NCI-H2171 treated with DMSO at 0.1 percent for 48 hours (cell line): ENCODE measurements at places on chromosomes 13 and 19.

- DNase-seq: peak; percentile 23
Observed at GRCh38 chr19:23817519-23817918, 58.8 kb upstream of the ZNF681 start.

DNA sequence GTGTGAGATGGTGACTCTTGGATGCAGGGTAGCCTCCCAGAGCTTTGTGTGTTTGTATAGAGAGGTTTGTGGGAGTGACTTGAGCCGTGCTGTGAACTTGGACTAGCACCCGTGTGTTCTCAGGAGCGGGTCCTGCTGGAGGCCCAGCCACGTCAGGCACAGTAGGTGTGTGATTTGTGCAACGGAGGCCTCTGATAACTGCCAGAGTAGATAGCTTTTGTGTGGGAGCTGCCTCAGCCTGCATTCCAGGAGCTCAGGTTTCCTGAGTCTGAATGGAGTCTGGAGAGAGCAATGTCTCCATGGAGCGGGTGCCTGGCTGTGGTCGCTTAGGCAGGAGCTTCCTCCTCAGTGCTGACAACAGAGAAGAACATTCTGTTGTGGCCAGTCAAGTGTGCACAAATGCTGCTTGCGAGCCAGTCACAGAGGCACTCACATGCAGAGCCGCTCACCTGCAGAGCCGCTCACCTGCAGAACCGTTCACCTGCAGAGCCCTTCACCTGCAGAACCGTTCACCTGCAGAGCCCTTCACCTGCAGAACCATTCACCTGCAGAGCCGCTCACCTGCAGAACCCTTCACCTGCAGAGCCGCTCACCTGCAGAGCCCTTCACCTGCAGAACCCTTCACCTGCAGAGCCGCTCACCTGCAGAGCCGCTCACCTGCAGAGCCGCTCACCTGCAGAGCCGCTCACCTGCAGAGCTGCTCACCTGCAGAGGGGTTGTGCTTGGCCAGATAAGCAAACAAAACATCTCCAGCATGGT, 32.6 kb downstream of the TFDP1 start:
- peak; percentile 49 for DNase-seq

- DNase-seq: no peak
Observed at GRCh38 chr13:107347641-107348369, 779.9 kb upstream of the ARGLU1 start.

- DNase-seq: peak; percentile 64
Observed at GRCh38 chr19:13078897-13079541, 23.6 kb downstream of the LYL1 start.

DNA sequence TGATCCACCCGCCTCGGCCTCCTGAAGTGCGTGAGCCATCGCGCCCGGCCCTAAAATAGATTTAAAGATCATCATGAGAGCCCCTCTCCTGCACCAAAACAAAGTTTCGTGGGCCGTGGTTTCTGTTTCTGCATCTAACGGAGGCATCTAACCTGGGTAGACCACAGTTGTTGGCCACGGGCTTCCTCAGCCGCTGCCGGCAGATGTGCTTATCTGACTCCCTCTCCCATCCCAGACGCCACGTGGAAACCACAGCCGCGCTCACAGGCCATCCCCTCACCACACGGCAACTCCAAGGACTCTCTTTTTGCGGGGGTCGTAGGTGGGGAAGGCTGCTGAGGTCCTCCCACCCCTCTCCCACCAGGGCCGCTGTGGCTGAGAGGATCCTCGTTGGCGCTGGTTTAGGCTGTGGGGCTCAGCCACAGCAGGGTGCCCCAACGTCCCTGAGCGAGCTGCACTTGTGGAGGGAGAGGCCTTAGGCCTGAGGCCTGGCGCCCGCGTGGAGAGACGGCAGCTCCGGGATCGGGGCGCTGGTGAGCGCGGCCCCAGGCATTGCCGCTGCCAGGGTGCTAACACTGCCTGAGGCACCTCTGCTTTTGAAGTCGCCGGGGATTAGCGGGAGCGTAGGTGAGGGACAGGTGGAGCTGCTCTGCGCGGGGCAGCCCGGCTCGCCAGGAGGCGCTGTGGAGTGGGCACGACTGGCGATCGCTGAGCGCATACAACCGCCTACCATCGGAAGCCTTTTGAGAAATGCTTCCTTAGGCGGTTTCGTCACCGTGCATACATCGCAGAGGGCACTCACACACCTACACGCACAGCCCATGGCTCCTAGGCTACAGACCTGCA, 8.9 kb downstream of the ZSCAN1 start:
- no peak for DNase-seq

- no peak for DNase-seq
Observed at GRCh38 chr19:13100841-13101589, 1.6 kb downstream of the LYL1 start.
